ENCODE measurements at places on chromosomes 6 and 20.

GRCh38 chr20:58308680-58309527 is 611 bp upstream of the RAB22A start:
- peak; percentile 67 for DNase-seq

GRCh38 chr6:5995949-5996713 is 10.6 kb downstream of the NRN1 start:
- DNase-seq: no peak

GRCh38 chr6:27545271-27546046 is 72.6 kb upstream of the ZNF184 start:
- peak; percentile 48 for DNase-seq

- DNase-seq: no peak
Measured at GRCh38 chr6:112004201-112005012, 49.5 kb upstream of the CCN6 start.

DNA sequence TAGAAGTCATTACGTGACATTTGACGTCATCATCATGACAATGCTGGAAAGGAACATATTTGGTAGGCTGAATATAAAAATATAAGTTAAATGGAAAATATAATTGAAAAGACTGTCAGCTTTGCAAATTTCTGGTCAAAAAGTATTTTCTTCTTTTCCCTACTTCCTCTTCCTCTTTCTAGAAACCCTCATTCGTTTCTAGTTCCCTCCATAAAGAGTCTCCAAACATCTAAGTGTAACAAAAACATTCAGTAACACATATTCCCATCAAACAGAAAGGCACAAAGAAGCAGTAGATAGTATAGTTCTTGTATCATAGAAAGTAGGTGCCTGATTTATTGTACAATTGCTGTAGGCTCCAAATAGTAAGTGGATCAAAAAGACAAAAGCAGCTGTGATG is 150.8 kb upstream of the FAM83B start:
- DNase-seq: no peak

GRCh38 chr20:36866681-36867495 is 9.1 kb upstream of the TLDC2 start:
- no peak for DNase-seq

GRCh38 chr20:38997622-38998021 is 35.5 kb downstream of the DHX35 start:
- DNase-seq: peak; percentile 34

DNA sequence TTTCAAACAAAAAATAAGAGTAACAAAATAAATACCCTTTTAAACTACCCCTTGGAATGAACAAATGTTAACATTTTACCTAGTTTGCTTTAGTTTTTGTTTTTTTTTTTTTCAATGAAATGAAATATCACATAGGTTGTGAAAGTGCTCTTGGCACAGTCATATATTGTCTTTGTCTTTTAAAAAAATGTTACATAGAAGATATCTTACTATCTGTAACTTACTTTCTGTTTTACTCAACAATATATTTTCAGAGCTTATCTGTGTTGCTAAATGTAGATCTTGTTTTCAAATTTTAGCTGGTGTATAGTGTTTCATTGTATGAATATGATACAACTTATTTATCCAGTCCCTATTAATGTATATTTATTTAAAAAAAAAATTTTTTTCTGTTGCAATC is 8.6 kb downstream of the CEP57L1 start:
- DNase-seq: no peak

DNA sequence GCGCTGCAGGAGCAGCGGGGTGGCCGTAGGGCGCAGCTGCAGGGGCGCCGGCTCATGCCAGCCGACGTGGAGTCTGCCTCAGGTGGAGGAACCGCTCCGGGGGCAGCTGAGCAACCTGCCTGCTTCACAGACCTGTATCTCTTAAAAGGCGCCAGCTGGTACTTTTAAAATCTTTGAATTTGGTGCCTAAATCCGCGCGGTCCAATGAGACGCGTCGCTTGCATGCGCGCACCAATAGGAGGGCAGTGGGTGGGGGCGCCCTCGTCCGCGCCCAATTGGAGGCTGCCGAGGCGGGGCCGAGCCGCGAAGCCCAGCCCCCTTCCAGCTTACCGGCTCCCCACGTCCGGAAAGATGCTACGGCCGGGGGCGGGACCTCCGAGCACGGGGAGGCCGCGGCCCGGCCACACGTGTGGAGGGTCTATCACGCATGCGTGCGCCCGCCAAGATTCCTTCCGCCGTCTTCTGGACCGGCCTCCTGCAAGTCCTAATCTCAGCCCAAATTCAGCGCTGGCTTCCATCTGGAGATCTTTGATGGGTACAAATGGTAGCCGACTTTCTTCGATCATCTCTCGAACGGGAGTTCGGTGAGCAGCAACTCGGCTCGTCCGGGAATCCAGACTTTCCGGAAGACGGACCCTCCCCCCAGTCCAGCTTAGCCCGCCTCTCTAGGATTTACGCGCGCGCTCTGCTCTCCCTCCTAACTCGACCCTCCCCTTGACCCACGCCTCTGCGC is at the start of gene FBXO5:
Gene FBXO5 (minus strand): TSS at position 138 of the 733 bp plus-strand sequence. CDS start 82 bp downstream, at position 56.
- DNase-seq: peak; percentile 98

DNA sequence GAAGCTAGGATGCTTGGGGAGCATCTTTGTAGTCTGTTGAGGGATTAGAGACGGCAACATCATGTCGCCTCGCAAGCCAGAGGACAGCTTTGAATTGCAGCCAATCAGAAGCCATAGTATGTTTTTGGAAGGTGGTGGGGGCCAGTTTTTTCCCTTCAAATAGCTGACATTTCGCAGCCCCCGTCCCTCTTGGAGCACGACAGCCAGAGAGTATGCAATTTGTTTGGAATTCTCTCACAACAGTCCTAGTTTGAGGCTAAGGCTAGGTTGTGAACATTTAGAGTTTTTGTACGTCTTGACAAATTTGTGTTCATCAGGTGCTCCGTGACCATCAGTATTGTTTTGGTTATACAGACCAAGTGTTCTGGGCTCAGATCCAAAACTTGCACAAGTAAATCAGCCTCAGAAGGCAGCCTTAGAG is 83.3 kb downstream of the PLCB1 start:
- DNase-seq: no peak

- no peak for DNase-seq
Measured at GRCh38 chr20:1722513-1723050, 65.0 kb upstream of the SIRPG start.

DNA sequence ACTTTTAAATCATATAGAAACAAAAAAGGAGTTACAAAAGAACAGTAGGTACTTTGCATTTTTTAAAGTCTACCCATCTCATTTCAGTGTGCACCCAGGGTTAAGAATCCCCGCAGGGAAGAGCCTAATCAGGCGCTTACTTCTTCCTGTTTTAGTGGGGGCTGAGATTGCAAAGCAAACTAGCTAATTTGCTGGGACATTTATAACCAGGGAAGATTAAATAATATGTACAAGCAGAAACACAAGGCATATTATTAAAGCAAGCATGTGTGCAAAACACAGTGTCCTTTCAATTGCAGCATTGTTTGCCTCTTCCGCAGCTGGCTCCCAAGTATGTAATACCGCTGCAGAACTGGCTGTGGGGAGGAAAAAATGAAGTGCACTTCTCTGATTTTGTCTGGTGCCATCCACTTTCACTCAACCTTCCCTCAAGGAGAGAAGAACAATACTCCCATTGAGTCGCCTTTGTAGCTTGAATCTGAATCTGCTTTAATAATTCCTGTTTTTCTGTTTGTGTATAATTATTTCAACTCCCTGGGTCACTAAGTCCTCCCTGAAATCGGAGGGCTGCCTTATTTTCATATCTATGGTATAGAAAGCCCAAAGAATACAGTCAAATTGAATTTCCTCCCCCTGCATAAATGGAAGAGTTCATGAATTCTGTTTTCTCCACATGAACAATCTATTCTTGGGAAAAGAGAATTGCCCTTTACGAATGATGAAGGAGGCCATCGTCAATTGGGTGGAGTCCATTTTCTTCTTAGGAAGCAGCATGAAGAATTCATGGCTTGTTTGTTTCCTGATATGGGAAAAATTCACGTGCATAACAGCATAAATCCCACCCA is 23.3 kb upstream of the BCAS1 start:
- no peak for DNase-seq

- DNase-seq: no peak
Measured at GRCh38 chr6:83062225-83062624, 3.4 kb downstream of the UBE3D start.

DNA sequence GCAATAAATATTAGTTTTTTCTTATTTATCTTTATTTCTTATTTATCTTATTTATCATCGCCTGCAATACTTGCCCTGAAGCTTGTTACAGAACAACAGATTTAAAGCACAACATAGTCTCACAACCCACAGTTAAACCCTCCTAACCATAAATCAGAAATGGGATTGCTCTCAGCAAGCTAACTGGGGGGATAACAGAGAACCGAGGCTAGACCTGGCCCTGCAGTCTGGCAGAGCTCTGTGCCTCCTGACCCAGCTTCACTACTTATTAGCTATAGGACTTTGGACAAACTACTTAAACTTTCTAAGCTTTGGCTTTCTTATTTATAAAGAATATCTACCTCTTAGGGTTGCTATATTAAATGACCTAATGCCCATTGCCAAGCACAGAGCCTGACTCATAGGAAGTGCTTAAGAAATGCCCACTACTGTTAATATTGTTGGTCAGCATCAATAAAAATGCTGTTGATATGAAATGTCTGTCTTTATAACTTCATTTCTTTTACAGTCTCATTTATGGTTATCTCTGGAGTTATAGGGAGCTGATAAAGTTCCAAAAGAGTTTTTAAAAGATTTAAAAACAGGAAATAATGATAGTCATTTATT is 87.9 kb upstream of the BEND6 start:
- no peak for DNase-seq

- DNase-seq: no peak
Measured at GRCh38 chr6:90537027-90537426, 49.8 kb downstream of the MAP3K7 start.

- no peak for DNase-seq
Measured at GRCh38 chr6:39389484-39389767, 66.9 kb upstream of the KCNK16 start.

DNA sequence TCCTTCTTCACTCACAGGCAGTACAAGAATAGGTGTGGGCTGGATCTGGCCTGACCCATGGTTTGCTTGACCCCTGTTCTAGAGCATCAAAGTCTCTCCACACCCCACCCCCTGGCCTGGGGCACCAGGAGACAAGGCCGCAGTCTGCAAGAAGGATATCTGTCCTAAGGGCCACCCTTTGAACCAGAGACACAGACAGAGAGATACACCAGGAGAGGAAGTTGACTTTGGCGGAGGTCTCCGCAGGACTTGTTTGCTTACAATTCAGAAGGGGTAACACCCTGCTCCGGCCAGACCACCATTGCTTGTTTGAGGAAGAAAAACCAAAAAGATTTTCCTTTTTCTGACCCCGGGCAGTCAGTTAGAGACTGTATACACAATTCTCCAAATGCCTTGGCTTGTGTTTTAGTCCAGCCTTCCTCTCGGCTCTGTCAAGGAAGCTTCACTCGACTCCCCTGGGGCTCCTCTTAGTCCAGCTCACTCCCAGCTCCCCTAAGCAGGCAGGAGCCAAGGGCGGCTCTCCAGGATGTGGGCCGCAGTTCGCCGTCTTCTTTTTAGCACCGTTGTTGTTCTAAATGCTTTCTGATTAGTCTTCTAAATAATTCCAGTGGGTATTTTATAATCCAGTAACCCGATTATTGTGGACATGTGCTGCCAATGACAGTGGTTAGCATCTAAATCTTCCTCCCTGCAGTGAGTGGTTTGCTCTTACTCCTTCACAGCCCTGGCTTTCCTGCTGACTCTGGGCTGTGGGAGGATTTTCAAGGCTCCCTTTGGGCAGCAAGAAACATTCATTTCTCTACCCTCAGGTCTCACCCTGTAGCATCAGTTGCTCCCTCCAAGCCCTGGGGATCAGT is 58.6 kb upstream of the MRPS10 start:
- no peak for DNase-seq

GRCh38 chr6:21323577-21323976 is 270.0 kb upstream of the SOX4 start:
- no peak for DNase-seq

GRCh38 chr6:169473663-169474062 is 220.0 kb upstream of the THBS2 start:
- DNase-seq: no peak

DNA sequence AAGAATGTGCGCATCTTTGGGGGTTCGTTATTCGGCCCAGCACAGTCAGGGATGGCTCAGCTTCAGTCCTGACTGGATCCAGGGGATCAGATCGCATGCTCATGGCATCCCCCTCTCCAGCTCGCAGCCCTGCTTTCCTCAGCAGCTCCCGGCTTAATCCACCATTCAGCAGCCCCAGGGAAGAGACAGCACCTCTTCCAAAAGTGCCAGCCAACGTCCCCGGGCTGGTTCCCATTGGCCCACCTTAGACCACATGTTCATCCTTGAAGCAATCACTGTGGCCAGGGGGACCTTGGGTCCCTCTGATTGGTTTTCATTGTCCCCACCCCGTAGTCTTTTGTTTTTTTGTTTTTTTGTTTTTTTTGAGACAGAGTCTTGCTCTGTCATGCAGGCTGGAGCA is 188.7 kb downstream of the ZMYND8 start:
- DNase-seq: no peak

DNA sequence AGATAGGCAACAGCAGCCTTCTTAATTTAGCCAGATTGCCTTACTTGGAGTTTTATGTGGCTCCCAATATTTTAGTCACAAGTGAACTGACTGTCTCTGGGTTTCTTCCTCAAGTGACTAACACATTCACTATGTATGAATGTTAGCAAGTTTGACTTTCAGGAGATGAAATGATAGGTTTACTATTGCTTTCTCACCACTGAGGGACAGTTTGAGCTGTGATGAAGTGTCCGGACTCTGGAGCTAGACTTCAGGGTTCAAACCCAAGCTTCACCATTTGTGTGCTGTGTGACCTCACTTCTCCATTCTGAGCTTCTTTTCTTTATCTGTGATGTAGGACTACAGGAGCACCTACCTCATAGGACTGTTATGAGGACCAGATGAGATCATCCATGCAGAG is 8.2 kb downstream of the DHX35 start:
- DNase-seq: no peak

DNA sequence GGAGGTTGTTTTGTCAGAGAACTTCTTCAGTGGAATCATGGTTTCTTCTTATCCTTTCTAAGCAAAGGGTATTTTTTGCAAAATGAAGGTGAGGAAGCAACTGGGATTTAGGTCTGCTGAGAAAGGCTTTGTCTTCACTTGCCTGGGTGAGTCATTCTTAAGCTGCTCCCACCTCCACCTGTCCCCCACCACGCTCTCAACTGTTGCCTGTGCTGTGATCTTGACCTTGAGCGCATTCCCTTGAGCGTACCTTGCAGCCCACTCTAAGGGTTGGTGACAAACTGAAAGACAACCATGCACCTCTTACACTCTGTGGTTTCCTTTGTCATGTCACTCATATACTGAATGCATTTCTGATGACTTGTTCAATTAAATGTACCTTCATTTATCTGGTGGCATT is 641.1 kb downstream of the RNF144B start:
- DNase-seq: no peak

All from activated CD4-positive, CD25-positive, alpha-beta regulatory T cell treated with anti-CD3 and anti-CD28 coated beads, Interleukin-2, amount 50 U/mL, for 72 hours (primary cell).